Smooth muscle cell of the brain vasculature (primary cell): ENCODE measurements at places on chromosomes 13 and 19.

DNA sequence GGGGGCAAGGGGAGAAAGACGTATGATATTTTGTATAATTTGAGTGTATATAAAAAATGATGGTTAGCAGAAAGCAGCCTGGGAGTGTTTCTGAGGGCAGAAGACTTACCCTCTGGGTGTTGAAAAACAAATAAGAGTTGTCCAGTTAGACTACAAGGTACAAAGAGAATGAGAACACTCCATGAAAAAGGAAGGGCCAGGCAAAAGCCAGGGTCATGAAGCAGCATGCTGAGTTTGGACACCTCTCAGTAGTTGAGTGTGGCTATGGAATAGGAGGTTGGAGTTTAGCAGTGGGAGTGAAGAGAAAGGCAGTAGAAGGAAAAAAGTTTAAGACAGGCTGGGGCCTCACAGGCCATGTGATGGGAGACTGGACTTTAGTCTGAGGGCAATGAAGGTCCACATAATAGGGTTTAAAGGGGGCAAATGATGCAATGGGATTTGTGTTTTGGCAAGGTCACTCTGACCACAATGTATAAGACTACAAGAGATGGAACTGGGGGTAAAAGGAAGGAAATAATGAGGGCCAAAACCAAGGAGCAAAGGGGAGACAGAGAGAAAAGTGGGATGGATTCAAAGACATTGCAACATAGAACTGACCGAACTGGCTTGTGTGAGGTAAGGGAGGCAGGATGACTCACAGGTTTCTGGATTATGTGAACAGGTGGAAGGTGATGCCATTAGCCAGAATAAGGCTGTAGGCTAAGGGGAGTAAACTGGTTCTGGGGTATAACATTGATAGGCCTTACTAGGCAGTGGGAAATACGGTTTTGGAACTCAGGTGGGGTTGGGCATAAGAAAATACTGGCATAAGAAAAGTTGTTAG, 76.6 kb downstream of the SERP2 start:
- DNase-seq: no peak

DNA sequence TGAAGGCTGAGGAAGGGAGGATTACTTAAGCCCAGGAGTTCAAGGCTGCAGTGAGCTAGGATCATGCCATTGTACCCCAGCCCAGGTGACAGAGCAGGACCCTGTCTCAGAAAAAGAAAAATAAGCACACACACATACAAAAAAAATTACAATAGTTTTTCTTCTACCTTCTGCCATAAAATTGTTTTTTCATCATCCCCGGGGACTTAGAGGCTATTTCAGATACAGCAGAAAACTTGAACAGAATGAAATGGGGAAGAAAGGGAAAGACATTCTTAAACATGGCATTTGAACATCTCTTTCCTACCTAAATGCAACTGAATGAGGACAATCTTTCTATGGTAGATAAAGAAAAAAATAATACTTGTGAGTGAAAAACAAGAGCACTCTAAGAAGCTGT, 109.1 kb downstream of the KCTD12 start:
- DNase-seq: no peak

DNA sequence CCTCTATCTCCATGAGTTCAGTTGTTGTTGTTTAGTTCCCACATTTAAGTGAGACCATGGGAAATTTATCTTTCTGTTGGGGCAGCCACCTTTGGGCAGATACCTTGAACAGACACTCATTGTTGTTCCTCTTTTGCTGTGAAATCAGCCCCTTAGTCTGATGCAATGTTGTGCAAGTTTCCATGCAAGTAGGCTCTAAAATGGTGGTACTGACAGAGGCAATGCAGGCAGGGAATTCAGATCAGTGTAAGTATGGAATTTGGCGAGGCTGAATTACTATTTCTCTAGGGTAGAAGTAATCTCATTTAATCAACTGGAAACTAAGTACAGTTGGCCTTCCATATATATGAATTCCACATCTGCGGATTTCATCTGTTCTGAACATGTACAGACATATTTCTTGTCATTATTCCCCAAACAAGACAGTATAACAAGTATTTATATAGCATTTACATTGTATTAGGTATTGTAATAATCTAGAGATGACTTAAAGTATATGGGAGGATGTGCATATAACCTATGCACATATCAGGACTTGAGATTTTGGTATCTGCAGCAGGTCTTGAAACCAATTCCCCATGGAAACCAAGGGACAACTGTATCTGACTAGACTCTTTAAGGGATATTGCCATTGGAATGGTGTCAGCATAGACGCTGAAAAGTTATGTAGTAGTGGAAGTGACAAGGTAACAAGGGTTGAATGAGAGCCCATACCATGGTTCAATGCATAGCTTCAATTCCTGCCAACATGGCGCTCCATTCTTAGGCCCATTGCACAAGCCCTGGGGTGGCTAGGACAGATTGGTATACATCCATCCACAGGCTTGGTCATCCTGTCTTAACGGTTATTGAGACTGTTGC, 281.5 kb upstream of the HTR2A start:
- DNase-seq: no peak

- no peak for DNase-seq
Measured at GRCh38 chr13:60112771-60113170, 51.0 kb downstream of the DIAPH3 start.

DNA sequence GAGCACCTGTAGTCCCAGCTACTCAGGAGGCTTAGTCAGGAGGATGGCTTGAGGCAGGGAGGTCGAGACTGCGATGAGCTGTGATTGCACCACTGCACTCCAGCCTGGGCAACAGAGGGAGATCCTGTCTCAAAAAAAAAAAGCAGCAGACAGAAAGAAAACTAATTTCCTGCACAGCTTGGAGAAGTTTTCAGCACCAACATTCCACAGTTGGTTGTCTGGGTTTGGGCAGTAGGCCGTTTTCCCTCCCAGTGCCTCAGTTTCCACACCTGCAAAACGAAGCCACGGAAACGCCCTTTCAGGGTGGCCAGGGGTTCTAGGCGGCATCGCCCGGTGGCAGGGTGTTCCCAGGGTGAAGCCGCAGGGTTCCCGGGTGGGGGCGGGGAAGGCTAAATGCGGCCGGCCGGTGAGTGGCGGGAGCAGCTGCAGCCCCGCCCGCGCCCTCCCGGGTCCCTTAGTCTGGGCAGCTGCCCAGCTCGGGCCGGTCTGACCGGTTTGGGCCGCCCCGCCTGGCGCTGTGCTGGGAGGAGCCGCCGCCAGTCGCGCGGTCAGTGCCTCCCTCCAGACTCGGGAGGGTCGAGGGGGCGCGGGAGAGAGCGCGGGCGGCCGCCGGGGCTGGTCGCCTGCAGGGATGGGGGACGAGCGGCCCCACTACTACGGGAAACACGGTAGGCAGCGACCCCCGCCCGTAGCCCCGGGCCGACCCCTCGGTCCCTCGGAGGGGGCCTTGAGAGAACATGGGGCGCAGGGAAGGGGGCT, at the start of gene SLC44A2:
TSS of gene SLC44A2 (plus strand) at position 551 of the 759 bp plus-strand sequence. CDS start at position 632, 81 bp downstream.
- DNase-seq: no peak

GRCh38 chr19:38908911-38909310, 3.1 kb downstream of the CCER2 start:
- DNase-seq: no peak

DNA sequence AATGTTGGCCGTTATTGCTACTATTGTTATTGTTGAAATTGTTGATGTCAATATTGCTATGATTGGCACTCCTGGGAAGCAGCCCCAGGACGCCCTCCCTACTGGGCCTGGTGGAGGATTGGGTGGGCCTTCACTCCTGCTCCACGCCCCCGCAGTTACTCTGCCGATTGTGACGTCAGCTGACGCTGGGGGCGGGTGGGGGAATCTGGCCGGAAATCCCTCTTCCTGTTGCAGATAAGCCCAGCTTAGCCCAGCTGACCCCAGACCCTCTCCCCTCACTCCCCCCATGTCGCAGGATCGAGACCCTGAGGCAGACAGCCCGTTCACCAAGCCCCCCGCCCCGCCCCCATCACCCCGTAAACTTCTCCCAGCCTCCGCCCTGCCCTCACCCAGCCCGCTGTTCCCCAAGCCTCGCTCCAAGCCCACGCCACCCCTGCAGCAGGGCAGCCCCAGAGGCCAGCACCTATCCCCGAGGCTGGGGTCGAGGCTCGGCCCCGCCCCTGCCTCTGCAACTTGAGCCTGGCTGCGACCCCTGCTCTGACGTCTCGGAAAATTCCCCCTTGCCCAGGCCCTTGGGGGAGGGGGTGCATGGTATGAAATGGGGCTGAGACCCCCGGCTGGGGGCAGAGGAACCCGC, at the start of gene ETV2:
TSS of gene ETV2 (plus strand) at position 231 of the 637 bp plus-strand sequence. CDS start 716 bp downstream, outside the sequence.
- DNase-seq: no peak

GRCh38 chr19:45717983-45718650, 12.6 kb downstream of the FBXO46 start:
- no peak for DNase-seq
